NCI-H2227 treated with DMSO at 0.1 percent for 48 hours (cell line): ENCODE measurements at places on chromosomes 11 and 22.

DNA sequence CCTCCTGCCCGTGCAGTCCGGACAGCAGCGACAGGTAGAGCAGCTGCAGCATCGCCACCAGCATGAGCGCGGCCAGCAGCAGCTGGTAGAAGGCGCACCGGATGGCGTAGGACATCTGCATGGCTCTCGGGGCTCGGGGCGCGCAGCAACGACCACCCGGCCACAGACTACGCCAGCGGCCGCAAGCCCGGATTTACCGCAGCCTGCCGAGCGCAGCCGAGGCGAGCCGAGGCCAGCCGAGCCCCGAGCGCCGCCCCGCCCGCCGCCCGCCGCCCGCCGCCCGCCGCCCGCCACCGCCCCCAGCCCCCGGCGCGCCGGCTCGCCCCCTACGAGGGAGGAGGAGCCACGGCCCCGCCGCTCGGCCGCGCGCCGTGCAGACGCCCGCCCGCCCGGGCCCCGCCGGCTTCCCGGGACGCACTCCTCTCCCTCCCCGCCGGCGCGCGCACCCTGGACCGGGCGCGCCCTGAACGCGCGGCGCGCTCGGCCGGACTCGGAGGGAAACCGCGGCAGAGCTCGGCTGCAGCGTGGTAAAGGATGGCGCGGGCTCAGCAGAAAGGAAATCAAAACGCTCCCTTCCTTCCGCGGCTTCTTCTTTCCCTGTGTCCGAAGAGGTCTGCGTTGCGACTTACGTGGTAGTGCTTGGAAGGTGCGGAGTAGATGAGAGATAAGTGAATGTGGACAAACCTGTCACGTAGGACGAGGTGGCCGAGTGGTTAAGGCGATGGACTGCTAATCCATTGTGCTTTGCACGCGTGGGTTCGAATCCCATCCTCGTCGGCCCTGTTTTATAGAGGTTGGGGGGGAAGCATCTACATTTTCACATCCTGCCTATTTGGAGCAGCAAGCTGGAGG is at the start of gene B4GAT1:
Gene B4GAT1, minus strand, starts transcription at position 205 of the 852 bp plus-strand sequence. Its CDS starts 84 bp downstream, at position 121.
- DNase-seq = peak; percentile 91

DNA sequence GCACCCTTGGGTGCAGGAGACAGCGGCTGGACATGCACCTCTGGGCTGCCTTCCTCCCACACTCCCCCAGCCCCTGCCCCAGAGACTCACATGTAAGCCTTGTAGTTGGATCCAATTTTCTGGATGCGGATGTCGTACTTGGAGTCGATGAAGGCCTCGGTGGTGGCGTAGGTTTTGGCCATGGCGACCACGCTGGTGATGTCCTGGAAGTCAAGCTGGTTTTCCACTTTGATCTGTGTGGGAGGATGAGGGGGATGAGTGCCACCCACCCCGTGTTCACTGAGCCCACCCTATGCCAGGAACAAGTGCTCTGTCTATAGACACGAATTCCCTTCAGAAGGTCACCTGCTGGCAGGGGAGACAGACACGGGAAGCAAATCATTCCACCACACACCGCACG is 66.9 kb downstream of the FBXO7 start:
- DNase-seq = no peak

GRCh38 chr11:105447936-105448702 is 161.8 kb upstream of the GRIA4 start:
- DNase-seq = peak; percentile 38

DNA sequence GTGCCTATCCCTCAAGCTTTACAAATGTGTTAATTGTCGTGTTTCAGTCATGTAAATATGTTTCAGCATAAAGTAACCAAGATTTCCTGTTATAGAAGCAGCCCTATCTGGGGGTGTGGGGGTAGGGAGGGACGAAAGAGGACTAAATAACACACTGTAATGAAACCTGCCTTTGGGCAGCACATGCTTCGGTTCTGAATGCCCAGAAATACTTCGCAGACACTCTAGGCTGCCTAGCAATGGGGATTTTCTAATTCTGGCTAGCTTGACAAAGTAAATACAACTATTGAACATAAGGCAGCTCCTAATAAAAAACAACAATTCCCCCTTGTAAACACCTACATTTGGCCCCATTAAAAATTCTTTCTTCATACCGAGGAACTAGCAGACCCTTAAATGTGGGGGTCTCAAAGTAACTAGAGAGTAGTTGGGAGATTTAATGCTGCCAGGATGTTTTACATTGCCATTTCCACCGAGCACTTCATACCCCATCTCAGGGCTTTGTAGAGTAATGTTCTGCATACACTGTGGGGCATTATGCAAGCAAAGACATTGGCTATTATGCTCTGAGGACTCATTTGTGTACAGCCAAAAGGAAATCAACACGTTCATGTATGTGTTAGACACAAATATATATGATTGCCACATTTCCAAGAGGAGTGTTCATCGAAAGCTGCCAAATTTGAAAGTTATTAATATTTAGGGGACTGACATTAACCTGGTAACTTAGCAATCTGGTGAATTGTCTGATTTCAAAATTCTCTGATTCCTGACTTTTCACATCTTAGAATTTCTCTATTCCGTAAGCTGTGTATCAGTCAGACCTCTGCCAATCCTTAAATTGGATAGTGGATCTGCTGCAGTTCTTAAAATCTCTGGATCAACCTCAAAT is 42.1 kb downstream of the PAX6 start:
- DNase-seq = no peak

GRCh38 chr11:75518771-75519653 is 6.7 kb downstream of the GDPD5 start:
- no peak for DNase-seq

GRCh38 chr11:11574373-11575287 is 47.2 kb downstream of the GALNT18 start:
- DNase-seq = no peak

- DNase-seq = no peak
Observed at GRCh38 chr11:104602643-104603042, 295.6 kb downstream of the CASP12 start.

DNA sequence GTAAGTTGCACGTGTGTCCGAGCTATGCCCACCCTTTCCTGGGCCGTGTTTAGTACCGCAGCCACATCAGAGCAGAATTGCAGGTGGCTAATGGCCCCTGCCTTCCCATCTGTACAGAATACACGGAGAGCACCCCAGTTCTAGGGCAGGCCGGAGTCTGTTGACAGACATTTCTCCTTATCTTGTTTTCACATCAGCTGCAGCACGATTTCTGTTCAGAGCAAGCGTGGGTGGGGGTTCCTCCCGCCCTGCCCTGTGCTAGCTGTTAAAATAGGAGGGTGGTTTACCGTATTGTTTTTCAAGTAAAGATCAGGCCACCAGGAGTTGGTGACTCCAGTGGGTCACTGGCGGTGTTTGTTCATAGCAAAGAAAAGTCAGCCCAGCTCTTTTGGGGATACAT is 41.1 kb downstream of the UBASH3B start:
- DNase-seq = no peak

- DNase-seq = no peak
Observed at GRCh38 chr22:35660291-35661127, 12.3 kb downstream of the APOL6 start.

GRCh38 chr11:87859636-87860035 is 315.6 kb downstream of the RAB38 start:
- peak; percentile 29 for DNase-seq

GRCh38 chr11:8754241-8754640 is 71.6 kb downstream of the RPL27A start:
- no peak for DNase-seq
